Sigmoid colon (tissue), 7 donors: ENCODE measurements at places on chromosomes 5 and 9. TPM values are rescaled to one million over a fixed set of nuclear protein-coding genes. Genes with fewer than 3 reads are reported as not detected.

GRCh38 chr9:135551031-135551430 is 5.1 kb downstream of the OBP2A start:
- no peak overlapping the region for H3K4me3 ChIP-seq
- H3K4me1 ChIP-seq: no peaks in the 10 kb centered on the region
- DNase-seq: no peak
- H3K27me3 ChIP-seq: no peaks in the 10 kb centered on the region
- H3K27ac ChIP-seq: no peak overlapping the region

GRCh38 chr9:95434116-95435073 is 82.4 kb downstream of the PTCH1 start:
- no peaks in the 10 kb centered on the region for H3K4me1 ChIP-seq
- H3K4me3 ChIP-seq: no peak overlapping the region
- no peaks in the 10 kb centered on the region for H3K36me3 ChIP-seq
- no peak for DNase-seq

- H3K4me1 ChIP-seq: peaks cover 13% of the 10 kb centered on the region
- no peaks in the 10 kb centered on the region for H3K36me3 ChIP-seq
Observed at GRCh38 chr9:86675805-86676204, 271.5 kb downstream of the GAS1 start.

DNA sequence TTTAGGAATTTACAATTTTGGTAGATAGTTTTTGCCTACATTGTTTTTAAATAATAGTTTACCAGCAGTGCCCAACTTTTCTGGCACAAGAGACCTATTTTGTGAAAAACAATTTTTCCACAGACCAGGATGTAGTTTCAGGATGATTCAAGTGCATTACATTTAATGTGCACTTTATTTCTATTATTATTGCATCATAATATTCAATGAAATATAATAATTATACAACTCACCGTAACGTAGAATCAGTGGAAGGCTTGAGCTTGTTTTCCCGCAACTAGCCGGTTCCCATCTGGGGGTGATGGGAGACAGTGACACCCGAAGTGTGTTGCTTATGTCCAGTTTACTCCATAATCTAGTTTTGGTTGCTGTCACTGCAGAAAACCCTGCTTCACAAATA is 3.5 kb upstream of the HNRNPA0 start:
- H3K4me1 ChIP-seq: no peaks in the 10 kb centered on the region
- H3K4me3 ChIP-seq: no peak overlapping the region
- H3K36me3 ChIP-seq: no peaks in the 10 kb centered on the region
- DNase-seq: no peak
- H3K27me3 ChIP-seq: no peaks in the 10 kb centered on the region

Gene ENTPD8
- total RNA-seq: not detected

Gene SPINK4
- total RNA-seq: not detected
